Cortex of kidney (tissue), 1 donor: ENCODE measurements at places on chromosomes 2 and 18.

DNA sequence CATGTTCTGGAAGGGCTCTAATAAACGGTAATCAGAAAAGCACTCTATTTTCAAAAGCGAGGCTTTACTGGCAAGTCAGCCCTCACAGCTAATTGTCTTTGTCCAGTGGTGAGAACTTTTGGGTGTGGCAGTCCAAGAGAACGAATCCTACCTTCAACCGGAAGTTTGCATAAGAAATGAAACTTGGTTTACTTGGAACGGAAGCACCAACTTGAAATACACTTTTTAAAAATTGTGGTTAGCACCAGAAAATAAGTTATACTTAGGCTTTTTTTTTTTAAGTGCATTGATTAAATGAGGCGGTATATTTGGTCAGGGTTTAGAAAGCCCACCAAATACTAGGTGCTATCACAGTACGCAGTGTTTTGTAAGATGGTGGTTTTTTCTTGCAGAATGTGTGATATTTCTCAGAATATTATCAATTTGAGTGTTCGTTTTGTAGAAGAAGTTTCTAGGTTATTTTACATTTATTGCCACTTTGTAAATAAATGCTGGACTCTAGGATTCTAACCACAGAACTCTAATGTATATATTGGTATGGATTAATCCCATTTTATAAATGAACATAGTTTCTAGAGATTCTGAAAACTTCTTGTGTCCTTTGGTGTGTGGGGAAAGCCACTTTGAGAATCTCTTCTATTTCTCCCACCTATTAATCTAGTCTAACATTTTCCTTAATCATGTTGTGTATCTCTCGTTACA lies 1.2 kb downstream of the MYL12A start:
- DNase-seq, result no peak

DNA sequence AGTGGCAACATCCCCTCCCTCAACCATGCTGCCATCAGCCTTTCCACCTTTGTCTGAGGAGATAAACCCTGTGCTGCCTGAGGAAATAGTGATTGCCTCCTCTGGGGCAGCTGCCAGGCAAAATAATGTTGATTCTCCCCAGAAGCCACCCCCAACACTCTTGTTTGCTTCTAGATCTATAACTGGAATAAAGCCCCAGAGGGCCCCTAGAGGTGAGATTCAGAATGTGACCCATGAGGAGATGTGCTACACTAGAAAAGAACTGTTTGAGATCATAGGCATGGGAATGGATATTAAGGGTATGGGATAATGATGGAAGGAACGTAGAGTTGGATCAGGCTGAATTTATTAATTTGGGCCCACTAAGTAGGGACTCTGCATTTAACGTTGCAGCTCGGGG lies 116.3 kb upstream of the RMP24 start:
- no peak for DNase-seq

- no peak for DNase-seq
These were observed 40.3 kb upstream of the ZFP36L2 start for GRCh38 chr2:43266711-43267111.

DNA sequence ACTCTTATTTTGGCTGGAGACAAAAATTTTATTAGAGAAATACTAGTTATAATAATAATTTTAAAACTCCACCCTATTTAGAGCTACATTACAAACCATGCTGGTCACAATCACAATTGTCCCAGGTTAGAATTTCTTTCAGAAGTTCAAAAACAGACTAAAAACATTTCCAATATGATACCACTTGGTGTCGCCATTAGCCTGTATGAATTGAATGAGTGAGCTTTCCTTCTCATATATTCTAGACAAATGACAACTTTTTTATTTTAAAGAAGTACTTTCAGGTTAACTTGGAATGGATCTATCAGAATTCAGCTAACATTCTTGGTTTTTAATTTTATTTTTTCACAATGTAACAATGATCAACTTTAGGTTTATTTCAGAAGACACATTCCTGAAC lies 48.0 kb downstream of the SERPINB8 start:
- no peak for DNase-seq
